ENCODE measurements at places on chromosomes 4 and X.

DNA sequence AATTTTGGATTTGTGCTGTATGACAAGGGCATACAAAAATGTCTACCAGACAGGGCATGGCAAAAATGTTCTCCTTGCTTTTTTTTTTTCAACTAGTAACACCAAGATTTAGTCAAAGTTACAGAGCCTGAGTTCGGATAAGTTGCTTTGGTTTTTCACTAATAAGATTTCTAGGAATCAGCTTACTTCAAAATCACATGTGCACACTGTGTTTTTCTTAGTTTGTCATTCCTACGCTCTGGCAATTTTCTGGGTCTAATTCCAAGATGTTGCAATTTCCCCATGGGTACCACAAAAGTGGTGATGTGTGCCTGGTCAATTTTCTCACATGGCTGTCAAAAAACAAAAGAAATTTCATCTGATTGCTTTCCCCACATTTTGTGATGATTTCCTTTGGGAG lies 6.3 kb downstream of the C1QTNF7 start:
- no peak for DNase-seq

GRCh38 chr4:102640669-102641068 lies 120.1 kb downstream of the MANBA start:
- DNase-seq: no peak

DNA sequence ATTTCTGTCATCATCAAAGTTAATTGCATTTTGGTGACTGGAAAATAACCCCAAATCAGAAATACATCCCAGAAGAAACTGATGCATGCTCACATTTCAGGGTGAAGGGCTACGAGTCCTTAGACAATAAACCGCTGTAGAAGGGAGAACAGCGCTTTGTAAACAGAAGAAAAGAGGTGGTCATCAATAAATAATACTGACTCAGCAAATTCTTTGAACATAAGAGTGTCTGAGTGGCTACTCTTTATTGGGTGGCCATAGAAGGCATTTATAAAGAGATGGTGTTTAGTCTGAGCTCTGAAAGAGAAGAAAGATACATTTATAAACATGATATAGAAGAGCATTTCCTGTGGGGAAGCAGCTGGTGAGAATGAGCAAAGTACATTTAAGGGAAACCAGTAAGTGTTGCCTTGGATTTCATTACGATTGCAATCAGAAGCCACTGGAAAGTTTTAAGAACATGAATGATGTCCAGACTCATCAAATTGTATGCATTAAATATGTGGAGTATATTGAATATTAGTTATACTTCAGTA lies 246.9 kb upstream of the GIMD1 start:
- DNase-seq: no peak

GRCh38 chrX:40721489-40722106 lies 13.7 kb downstream of the MED14 start:
- no peak for DNase-seq

GRCh38 chr4:114921790-114922591 lies 191.4 kb downstream of the NDST4 start:
- no peak for DNase-seq

GRCh38 chr4:94305466-94306225 lies 37.0 kb downstream of the HPGDS start:
- DNase-seq: no peak

Data from left hindlimb (tissue), 1 donor.